Uterus (tissue), 4 donors: ENCODE measurements at places on chromosomes 16 and 17.

- DNase-seq: no peak
Measured at GRCh38 chr16:81066681-81067080, 10.4 kb downstream of the C16orf46 start.

DNA sequence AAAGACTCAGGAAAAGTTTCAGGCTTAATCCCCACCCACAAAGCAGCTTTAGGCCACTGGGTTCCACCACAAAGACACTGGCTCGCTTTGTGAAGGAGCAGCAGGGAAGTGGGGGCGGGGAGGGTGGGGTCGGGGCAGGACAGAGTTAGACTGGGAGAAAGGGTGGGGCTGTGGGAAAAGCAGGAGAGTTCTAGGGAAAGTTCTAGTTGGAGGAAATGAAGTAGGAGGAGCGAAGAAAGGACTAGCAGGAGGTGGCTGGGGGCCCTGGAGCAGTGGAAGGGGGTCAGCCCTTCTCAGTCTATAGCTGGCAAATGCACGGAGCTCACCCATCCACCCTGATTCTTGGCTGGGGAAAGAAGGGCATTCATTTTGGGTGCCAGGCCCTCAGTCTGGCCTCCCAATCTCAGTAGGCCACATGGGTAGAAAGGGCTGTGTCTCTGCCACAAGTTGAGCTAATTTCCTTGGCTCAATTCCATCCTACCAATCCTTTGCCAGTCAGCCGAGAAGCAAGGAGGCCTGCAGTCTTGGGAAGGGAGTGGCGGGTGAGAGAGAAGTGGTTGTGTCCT lies 4.6 kb downstream of the INPP5K start:
- no peak for DNase-seq

DNA sequence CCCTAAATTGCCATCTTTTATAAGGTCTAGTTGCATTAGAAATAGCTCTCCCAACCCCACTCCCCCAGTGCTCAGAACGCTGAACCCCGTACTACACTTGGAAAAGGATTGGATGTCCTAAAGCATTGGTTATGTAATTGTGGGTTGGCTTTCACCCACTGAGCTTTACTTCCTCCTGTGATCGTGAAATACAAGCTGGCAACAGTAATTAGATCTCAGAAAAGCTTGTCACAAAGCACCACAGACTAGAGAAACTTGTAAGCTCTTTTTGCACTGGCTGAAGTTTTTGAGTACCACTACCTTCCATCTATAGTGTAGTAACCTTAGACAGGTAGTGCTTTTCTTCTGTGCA lies 54.4 kb downstream of the SIAH1 start:
- no peak for DNase-seq

- no peak for DNase-seq
Measured at GRCh38 chr17:72117535-72118334, 3.1 kb upstream of the SOX9 start.

- no peak for DNase-seq
Measured at GRCh38 chr17:46154151-46154816, 38.9 kb downstream of the KANSL1 start.

- DNase-seq: no peak
Measured at GRCh38 chr16:10776280-10776679, 32.6 kb downstream of the NUBP1 start.

- DNase-seq: no peak
Measured at GRCh38 chr17:76935331-76935730, 67.1 kb downstream of the MGAT5B start.

DNA sequence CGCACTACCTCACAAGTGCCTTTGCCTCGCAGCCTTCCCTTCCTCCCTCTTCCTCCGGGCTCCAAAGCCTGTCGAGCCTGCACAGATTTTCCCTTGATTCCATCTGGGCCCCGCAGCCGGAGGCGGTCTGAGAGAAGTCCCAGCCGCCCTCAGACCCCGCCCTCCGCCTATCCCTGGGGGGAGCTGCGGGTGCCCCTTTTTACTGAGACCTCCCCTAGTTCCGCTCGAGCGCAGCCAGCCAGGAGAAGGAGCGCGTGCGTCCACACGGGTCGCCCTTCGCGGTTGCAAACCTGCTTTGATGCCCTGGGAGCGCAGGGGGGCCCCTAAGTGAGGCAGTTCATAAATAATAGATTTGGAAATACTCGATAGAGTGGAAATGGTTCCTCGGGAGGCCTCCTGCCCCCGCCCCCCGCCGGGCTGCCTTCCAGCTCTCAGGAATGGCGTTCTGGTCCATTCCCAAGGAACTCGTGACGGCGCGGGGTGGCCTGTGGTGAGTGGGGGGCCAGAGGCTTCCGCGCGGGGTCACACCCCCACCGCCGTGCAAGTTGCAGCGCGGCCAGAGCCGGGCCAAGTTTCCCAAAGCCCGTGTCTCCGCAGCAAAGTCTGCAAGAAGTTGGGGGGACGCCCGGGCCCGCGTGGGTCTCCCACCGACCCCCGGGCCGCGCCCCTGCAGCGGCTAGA lies 610 bp downstream of the C16orf74 start:
- peak; percentile 40 for DNase-seq

DNA sequence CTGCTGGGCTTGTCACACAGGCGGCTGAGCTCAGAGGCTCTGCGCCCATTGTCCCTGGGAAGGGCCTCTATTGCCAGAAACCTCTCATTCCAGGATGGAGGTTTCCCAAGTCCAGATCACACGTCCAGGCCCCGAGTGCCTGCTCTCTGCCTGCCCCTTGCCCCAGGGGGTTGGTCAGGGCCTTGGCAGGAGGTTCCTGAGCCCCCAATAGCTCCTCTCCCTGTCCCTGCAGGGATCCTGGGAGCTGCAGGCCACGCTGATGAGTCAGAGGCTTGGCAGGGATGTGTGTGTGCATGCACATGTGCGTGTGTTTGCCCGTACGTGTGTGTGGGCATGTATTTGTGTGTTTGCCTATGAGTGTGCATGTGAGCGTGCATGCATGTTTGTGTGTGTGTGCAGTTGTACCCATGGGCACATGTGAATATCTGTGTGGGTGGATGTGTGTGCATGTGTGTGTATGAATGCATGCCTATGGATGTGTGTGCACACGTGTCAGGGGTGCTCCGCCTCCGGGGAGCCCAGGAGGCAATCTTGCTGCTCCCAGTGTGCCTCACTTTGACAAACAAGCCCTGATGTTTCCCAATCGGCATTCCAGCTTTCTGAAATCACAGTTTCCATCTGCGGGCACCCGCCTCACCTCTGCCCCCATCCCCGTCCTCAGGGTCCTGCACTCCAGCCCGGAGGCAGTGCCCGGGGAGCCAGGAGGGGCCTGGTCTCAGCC lies 98.4 kb upstream of the GSE1 start:
- DNase-seq: peak; percentile 73

DNA sequence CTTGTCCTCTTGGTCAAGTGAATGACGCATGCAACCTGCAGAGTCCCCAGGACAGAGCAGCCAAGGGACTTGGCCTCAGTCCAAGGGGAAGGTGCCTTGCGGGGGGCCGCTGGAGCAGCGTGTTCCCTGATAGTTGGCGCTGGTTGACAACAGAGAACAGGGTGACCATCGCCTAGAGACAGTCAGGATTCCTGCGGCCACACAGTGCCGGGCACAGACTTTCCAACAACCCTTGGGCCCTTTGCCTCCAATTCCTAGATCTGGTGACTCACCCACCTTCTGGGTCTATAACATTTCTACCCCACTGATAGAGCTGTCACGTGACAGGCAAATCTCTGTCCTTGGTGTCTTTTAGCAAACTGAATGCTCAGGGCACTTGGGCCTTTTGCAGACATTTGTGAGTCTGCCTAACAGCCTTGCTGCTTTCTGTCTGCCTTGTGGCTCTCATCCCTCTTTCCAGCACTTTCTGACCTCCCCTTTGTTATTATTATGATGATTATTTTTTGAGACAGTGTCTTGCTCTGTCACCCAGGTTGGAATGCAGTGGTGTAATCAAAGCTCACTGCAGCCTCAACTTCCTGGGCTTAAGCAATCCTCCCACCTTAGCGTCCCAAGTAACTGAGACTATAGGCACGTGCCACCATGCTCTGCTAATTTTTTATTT lies 11.9 kb upstream of the TEDC2 start:
- DNase-seq: no peak

DNA sequence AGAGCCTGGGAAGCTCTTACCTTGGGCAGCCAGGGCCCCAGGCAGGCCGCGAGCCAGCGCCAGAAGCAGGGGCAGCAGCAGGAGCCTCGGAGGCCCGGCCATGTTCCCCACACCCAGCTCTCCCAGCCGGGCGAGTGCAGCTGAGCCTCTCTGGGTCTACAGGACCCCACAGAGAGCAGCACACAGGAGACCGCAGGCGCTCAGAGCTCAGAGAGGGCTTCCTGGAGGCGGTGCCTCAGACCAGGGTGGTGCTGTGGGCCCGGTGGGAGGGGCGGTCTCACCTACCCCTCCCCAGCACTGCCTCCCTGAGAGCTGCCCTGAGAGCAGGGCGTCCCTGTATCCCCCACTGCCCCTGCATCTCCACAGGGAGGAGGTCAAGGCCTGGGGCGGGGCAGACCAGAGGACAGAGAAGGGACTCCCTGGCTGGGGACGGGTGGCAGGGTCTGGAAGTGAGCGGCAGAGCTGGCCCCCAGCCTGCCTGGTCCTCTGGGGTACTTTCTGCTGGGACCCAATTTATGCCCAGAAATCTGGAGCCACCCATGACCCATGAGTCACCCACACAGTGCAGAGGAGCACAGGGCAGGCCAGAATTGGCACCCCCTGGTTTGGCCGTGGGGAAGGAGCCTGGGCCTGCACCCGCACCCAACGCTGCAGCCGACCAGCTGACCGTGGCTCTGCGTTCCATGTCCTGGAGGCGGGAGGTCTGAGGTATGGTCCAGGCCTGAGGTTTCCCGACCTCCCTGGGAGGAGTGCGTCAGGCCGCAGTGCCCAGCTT lies at the start of gene CD7:
TSS of gene CD7 (minus strand) at position 215 of the 775 bp plus-strand sequence. CDS start at position 102, 113 bp downstream.
- no peak for DNase-seq

- DNase-seq: peak; percentile 54
Measured at GRCh38 chr16:48444574-48444973, 59.4 kb upstream of the SIAH1 start.

GRCh38 chr16:84367297-84367680 lies 1.0 kb upstream of the ATP2C2 start:
- DNase-seq: no peak

DNA sequence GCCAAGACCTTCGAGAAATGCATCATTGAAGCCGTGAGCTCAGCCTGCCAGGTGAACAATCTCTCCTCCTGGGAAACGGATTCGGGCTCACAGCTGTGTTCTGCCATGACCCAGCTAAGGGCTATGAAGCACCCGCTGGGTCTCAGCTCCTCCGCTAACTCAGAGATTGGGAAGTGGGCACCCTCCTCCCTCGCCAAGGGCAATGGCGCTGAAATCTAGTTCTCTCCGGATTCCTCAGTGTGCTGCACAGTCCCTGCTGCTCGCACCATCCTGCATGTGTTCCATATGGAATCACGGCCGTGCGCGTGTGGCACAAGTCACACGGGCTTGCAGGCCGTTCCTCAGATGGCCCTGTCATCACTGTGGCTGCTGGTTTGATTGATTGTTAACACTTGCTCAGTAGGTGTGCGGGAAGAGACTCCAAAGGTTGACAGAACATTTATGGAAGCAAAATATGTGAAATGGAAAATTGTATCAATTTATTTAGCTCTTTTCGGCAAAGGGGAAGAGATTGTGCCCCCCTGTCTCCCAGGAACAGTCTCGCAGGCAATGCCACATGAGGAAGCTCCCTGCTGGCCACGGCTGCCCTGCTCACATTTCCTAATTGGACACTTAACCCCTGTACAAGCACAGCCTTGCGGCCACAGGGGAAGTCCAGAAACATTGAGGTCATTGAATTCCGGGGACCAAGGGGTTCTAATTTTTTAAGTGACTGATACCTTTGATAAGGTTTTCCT lies 58.8 kb downstream of the RNF213 start:
- DNase-seq: no peak

- no peak for DNase-seq
Measured at GRCh38 chr17:82440469-82440981, 10.0 kb downstream of the CYBC1 start.

DNA sequence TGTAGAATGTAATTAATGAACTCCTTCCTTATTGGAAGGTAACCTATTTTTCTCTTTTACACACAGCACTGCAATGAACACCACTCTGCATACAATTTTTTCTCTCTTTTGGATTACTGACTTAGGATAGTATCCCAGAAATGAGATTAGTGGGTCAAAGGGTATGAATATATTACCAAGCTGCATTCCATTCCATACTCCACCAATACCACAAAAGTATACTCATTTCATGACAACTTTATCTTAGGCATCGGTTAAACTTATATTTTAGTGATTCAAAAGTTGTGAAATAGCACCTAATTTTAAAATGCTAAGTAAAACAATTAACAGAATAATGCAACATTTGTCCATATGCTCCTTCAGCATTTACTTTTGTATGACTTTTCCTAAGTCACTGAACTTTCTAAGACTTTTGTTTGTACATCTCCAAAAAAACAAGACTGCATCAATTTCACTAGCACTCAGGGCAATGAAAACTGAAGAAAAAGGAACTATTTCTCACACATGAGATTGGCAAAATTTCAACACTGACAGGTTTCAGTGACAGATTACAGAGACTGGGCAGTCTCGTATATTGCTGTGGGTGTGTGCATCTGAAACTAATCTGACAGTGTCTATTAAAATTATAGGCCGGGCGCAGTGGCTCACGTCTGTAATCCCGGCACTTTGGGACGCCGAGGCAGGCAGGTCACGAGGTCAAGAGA lies 32.1 kb downstream of the HELZ start:
- DNase-seq: no peak

DNA sequence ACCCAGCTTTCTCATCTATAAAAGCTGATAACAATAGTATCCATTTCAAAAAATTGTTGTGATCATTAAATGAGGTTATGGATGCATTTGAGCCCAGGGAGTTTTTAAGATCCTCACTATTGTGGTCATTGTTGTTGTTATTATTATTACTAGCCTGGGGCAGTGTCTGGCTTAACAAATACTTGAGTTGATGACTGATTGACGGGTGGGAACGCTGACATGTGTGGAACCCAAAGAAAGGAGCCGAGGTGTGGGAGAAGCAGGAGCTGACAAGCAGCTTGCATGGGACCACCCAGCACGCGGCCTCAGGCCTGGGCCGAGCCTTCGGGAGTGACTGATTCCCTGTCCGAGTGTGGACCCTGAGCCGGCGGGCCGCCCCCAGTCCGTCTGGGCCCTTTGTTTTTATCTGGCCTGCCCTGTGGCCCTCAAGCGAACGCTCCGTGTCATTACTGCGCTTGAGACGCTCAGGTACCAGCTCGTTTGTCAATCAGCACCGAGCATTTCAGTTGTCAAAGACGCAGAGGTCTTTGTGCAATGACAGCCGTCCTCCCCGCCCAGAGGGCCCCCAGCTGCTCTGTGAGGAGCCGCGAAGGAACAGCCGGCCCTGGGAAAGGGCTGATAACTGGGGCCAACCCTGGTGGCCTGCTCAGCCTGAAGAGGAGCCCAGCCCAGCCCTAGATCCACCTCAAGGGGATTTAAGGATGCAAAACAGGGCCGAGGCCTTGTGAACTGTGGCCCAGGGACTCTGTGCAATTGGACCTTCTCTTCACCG lies 132.9 kb upstream of the FOXF1 start:
- no peak for DNase-seq

DNA sequence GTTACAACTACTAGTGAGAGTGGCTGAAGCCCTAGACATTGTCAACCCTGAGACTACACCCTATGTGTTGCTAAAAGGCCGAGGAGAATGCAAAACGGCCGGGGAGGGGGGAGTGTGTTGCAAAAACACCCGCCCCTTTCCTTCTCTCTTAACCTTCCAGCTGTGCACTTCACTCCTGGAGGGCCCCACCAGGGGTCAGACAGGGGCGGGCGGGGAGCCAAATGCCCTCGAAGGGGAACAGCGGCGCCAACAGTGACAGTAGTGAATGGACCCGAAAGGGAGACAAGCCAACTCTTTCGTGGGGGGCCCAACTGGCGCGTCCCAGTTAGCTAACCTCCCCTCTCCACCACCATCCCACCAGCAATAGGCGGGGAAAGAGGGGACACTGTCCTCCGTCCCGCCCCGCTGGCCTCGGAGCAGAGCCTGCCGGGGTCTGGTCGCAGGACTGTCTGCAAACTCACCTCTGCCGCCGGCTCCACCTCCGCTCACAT lies 352 bp downstream of the MARF1 start:
- peak; percentile 72 for DNase-seq
